ENCODE measurements at places on chromosomes 13 and 19.
A peak's percentile ranks its signal among the peaks of the same experiment; 100 is the strongest.

DNA sequence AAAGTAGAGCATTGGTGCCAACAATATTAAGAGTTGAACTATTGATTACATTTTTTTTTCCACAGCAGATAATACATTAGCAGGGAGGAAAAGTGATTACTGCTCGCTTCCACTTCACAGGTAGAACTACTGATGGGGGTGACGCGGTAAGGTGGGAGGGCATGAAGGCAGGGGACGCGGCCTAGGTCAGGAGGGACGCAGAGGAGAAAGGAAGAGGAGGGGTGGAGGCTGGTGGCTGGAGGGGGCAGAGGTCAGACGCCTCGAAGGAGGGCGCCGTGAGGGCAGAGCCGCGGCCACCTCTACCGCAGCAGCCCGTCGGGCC is 287 bp upstream of the B3GLCT start:
- DNase-seq: no peak

GRCh38 chr13:73536865-73537264 is 478.1 kb downstream of the KLF5 start:
- no peak for DNase-seq

DNA sequence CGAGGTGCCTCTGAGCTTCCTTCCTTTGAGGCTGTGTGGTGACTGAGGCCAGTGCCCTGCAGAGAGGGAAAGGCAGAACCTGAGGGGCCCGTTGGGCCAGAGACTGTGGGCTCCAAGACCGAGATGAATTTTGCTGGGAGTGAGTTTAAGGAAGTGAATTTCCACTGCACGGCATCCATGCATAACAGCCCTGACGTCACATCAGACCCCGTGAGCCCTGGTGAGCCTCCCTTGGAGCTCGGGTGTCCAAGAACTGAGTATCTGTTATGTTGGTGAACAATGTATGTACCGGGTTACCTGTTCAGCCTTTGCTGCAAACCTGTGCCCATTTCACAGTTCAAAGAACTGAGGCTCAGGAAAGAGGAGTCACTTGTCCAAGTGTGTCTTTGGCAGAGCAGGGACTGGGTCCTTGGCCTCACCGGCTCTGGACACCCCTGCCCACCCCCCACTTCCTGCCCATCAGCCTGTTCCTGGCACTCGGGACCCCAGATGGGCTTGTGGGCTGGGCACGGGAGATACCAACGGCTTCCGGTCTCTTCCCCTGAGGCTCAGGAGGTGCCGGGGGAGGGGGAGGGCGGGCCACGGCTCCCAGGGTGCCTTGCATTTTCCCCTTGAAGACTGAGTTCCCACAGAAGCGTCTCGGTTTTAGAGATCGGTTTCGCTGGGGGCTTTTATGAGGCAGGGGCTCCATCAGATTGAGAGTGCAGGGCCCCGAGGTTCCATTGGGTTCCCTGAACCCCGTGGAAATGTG is 33.7 kb downstream of the NFILZ start:
- peak; percentile 50 for DNase-seq

DNA sequence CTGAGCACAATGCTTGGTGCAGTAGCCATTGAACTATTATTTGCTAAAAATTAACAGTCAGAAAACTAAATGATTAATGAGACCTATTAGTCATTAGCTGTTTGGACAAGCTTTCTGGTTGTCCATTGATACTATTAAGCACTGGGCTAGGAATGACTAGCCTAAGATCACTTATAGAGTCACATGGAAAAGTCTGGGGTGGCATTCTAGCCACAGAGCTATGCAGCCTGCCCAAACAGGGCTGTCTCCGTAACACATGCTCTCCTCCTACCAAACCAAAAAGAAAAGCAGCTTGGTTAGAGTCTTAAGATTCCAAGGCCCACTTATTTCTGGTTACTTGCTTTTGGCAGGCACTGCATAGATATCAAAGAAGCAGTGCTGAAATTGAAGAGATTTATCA is 193.5 kb upstream of the NBEA start:
- DNase-seq: no peak

- DNase-seq: no peak
Measured at GRCh38 chr19:19533841-19534240, 4.2 kb upstream of the CILP2 start.

DNA sequence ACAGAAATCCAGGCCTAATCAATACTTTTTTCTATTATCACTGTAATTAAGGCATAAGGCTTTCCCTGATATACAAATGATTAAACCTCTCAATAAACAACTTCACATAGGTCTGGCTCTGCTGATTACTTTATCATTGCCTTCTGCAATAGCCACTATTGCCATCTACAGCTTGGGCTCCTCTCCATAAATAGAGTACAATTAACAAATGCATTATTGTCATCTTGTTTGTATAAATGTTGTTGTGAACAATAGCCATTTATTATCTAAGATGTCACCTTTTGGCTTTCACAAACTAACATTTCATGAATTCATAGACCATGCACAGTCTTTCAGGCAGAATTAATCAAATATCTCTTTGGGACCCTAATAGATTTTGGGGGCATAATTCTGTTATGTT is 53.3 kb downstream of the NHLRC3 start:
- DNase-seq: no peak

GRCh38 chr13:30615866-30616541 is 1.7 kb upstream of the USPL1 start:
- peak; percentile 58 for DNase-seq

GRCh38 chr13:74573654-74574053 is 439.4 kb upstream of the KLF12 start:
- DNase-seq: no peak

GRCh38 chr13:80361298-80361697 is 20.4 kb upstream of the SPRY2 start:
- DNase-seq: no peak

DNA sequence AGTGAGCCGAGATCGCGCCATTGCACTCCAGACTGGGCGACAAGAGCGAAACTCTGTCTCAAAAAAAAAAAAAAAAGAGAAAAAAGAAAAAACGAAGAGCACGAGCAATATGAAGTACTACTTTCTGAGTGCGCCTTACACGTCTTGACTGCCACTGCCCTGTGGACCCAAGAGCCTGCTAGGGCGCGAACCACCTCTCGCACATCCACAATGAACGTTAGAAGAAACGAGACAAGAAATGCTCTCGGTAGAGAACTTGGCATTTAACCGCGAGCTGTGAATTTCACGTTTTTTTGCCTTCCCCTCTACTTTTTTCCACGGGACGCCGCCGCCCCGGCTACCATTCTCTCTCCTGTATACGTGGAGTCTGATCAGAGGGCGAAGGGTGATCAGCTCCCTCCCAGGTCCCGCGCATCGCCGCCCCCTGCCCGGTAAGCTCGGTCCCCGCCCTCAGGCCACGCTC is 454 bp downstream of the TIMM44 start:
- no peak for DNase-seq

GRCh38 chr13:27283906-27284493 is 13.4 kb downstream of the RASL11A start:
- DNase-seq: no peak

DNA sequence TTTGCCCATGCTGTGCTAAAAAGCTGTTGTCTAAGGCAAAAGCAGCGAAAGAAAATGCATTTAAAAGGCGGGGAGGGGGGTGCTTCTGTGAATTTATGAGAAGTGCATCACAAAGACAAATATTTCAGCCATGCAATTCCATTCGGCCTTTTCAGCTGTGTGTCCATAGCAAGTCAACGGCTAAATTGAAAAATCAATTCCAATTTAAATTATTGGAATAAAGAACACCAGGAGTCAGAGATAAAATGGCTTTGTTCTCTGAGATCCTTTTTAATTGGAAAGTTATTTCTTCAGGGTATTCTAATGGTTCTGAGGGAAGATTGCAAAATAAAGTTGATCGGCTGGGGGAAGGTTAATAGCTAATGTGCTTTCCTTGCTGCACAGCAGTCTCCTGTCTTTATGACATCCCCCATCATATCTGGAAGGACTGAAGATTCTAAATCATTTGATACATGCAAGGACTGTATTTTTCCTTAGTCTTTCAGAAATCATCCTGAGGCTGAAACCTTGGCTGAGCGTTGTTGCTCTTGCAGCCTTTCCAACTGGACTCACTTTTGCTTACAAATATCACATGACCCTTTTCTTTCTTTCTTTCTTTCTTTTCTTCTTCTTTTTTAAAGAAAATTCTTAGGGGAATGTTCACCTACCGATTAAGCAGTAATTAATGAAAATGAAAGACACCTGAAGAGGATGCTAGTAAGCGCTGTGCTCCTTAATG is 647.1 kb downstream of the DACH1 start:
- no peak for DNase-seq

DNA sequence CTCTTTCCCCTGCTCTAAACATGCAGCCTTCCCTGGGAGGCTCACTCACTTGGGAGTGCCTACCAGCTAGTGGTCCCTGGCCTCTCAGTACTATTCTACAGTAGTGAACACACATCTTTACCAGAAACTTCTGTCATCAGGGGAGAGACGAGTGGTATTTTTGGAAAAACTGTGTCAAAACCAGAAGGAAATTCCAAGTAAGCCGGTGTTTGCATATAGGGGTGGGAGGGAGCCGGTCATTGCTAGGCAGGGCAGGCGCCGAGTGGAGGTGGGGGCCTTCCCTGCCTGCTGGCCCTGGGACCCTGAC is 7.0 kb downstream of the RPS9 start:
- DNase-seq: no peak

- DNase-seq: no peak
Measured at GRCh38 chr19:12953799-12954611, 3.0 kb downstream of the GADD45GIP1 start.

GRCh38 chr19:10001899-10002298 is 8.4 kb downstream of the COL5A3 start:
- no peak for DNase-seq

- DNase-seq: no peak
Measured at GRCh38 chr13:113542751-113543424, 41.7 kb upstream of the TFDP1 start.

DNA sequence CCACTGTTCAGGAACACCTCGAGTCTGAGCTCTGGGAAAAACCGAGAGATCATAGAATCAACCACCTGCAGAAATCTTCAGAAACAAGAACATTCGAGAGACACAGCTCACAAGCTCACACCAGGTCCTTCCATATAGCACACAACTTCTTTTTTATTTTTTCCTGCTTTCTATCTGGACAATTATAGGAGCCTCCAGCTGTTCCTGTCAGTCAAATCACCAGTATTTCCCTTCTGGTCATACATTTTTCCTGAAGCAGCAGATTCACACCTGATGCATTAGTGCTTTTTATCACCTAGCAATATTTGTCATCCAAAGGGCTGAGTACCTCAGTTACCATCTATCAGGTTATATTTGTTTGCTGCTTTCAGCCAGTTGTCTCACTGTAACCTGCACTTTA is 323.5 kb downstream of the FOXO1 start:
- DNase-seq: no peak

DNA sequence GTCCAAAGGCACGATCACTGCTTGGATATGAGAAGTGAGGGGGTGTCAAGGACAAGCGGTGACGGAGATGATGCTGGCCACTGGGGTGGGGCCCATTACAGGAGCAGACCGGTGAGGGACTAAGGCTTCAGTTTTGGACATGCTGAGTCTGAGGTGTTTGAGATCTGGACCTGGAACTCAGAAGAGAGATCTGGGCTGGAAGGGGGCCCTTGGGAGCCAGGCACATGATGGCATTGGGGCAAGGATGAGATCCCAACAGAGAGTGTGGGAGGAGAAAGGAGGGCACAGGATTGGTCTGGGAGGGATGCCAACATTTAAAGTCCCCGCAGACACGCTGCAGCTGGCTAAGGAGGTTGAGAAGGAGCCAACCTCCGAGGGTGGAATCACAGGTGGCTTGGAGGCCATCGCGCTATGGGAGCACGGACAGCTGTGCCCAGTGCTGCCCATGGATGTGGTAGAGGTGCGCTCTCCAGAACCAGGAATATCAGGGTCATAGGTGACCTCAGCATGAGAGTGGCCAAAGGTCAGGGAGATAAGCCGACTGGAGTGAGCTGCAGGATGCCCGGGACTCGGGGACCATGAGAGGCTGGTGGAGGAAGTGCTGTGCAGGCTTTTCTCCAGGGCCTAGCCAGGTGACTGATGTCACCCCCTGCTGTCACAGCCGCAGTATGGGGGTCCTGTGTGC is 21.8 kb downstream of the DHRS12 start:
- DNase-seq: no peak

DNA sequence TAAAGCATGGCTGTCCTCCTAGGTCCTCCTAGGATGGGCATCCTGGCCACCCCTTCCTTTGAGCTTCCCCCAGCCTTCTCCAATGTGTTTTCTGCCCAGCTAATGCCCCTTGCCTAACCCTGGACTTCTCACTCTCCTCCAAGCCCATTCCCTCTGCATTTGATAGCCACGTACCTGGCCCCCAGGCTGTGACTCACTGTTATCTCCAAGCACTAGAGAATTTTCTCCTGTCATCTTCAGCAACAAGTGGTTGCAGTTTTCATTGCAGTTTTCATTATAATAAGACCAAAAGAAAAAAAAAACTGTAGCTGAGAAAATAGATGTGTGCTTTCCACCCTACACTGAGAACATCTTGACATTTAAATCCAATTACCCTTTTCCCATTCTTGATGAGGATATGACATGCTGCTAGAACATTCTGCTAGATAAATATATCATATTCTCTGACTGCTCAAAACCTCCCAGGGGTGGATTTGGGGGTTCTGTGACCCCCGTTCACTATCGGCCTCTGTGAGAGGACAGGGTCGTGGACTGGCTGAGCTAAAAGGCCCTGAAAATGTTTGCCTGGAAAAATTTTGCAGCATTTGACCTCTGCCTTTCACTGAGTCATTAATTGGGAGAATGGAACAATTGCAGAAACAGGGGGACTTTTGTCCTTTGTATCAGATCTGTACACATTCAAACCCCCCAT is 58.8 kb upstream of the KCTD15 start:
- no peak for DNase-seq

- no peak for DNase-seq
Measured at GRCh38 chr13:33723365-33723764, 94.6 kb upstream of the RFC3 start.

- DNase-seq: no peak
Measured at GRCh38 chr13:110305949-110306339, 1.0 kb downstream of the COL4A1 start.

DNA sequence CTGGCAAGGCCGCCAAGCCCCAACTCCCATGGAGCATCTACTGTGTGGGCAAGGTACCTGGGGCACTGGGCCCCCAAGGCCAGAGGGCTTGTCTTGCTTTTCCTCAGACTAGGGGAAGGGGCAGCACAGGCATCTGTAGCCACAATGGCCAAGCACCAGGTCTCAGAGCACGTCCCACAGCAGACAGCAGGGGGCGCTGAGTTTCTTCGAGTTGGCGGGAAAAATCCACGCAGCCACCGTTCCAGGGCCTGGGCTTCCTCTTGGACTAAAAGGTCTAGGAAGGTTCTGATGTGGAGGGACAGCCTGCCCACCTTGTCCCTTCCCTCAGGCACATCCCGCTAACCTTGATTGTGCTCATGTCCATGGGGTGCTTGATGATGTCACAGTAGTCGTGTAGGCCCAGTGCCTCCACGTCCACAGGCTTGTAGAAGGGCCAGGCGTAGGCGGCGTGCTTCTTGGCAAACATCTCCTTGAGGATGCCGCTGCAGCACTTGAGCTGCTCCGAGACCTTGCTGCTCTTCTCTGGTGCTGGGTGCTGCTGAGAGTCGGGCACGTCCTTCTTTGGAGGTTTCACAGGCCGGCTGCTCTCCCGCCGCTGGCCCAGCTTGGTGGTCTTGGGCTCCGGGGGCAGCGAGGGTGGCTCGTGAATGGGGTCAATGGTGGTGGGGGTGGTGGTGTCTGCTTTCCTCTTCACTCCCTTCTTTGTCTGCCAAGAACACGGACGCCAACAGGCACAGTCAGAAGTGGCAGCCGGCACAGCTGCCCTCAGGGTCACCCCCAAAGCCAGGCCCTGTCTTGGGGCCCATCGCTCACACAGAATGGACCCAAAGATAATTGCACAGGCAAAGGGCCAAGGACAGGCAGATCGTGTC is 32.0 kb upstream of the EPHX3 start:
- DNase-seq: peak; percentile 70

Measured in CD4-positive, alpha-beta T cell treated with Interleukin-17A for 1 hour (primary cell).